ENCODE measurements at places on chromosomes 7 and 10.

GRCh38 chr7:1368682-1369571, 90.3 kb downstream of the MICALL2 start:
- no peak for DNase-seq

GRCh38 chr7:87948371-87948770, 14.3 kb downstream of the ADAM22 start:
- no peak for DNase-seq

- DNase-seq, result no peak
Measured at GRCh38 chr10:70650718-70651117, 21.6 kb upstream of the ADAMTS14 start.

DNA sequence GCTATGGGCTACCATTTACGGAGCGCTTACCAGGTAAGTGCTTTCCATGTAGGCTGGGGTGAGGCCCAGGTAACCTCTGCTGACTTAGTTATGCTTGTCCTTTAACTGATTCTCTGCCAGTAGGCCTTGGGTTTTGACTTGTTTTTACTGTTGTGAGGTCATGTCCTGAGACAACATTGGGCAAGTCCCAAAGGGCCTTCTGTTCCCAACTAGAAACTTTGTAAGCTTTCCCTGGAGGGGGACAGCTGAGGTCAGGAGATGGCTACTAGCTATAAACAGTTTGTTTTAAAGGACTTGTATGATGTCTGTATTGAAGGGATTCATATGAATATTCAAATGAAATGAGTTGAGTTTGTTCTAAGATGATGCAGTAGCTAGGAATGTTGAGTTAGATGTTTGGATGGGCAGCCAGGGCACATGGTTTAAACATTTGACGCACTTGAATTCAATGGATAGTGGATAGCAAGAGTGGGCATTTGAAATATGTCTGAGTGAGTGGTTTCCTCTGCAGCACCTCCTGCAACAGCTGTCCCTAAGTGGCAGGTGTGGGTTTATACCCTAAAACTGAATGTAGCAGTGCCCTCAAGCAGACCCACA, 10.0 kb upstream of the SGPL1 start:
- no peak for DNase-seq

- no peak for DNase-seq
Measured at GRCh38 chr10:43217563-43218205, 49.2 kb downstream of the RASGEF1A start.

DNA sequence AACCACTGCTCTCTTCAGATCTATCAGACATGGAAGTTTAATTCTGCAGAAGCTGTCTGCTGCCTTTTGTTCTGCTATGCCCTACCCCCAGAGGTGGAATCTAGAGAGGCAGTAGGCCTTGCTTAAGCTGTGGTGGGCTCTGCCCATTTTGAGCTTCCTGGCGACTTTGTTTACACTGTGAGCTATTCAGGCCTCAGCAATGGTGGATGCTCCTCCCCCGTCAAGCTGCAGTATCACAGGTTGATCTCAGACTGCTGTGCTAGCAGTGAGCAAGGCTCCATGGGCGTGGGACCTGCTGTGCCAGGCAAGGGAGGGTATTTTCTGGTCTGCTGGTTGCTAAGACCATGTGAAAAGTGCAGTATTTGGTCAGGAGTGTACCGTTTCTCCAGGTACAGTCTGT, 45.1 kb upstream of the CDK14 start:
- DNase-seq, result no peak

- no peak for DNase-seq
Measured at GRCh38 chr7:40299097-40299496, 164.3 kb downstream of the SUGCT start.

- no peak for DNase-seq
Measured at GRCh38 chr10:49619613-49620012, 5.8 kb downstream of the CHAT start.

GRCh38 chr10:121753726-121754476, 155.7 kb upstream of the FGFR2 start:
- no peak for DNase-seq

DNA sequence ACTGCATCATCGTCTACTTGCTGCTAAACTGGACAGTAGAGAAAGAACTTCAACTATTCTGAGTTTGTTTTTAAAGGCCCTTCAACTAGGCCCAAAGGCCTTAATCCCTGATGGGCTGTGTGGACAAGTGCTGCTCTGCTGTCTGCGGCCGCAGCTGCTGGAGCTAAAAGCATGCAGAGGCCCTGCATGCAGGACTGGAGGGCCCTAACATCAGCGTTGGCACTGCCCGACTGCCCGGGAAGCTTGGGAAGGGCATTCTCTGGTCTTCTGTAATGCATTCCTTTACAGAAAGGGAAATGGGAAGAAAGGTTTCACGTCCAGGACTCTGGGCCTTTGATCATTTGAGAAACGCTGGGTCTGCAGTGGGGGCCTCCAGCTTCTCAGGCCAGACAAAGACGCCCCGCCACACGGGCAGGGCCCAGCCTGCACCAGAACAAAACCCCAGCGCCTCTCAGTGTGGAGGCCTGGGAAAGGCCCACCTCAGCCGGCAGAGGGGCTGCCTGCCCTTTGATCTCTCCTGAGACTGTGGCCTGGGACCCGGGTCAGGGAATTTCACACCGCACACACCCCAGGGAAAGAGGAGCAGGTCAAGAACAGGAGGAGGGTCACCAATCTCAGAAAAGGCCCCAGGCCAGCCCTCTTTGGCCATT, 229.3 kb downstream of the DNAJB6 start:
- DNase-seq, result no peak

- no peak for DNase-seq
Measured at GRCh38 chr7:139687980-139688632, 89.7 kb downstream of the HIPK2 start.

GRCh38 chr7:9091282-9091681, 657.9 kb downstream of the NXPH1 start:
- no peak for DNase-seq

GRCh38 chr7:42023262-42023661, 213.7 kb downstream of the GLI3 start:
- no peak for DNase-seq

DNA sequence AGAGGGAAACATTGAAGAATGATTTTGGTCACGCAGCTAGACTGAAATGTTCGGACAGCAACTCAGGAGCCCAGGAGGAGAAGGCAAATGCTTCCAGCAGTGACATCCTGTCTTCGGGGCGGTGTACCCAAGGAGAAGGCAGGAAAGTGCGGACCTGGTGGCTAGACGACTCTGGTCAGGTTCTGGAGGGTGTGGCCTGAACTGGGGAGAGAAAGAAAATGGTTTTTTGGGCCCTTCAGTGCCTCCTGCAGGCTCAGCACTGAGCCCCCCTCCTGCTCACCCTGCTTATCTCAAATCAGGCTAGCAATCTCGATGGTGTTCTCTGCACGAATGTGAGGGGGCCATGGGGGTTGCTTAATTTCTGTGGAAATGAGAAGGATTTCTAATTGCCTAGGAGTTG, 26.7 kb upstream of the TARP start:
- DNase-seq, result no peak

DNA sequence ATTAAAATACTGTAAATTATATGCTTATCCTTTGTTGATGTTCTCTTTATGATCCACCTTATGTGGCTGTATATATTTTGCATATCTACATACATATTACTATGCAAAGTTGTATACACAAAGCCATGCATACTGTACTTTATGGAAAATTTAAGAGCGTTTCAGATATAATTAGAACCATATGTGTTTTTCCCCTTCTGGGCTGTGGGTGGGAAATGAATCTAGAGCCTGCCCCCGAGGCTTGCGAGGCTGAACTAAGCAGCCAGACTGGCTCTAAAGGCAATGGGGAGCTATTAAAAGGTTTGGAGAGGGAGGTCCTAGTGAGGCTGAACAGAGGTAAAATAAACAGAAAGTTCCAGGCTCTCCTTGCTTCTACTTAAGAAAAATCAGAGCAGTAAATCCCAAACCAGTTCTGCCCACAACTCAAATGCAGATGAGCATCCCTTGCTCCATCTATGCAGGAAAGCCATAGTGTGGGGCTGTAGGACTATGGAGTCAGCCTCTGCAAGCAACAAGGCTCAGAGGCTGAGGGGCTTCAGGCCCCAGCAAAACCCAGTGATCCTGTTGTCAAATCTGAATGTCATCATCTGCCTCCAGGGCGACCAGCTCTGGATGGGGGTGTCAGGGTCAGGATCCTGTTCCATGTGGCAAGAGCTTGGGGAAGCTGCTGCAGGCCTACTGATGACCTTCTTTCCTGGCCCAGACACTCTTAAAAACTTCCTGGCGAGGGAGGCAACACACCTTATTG, 14.1 kb upstream of the DDIT4 start:
- DNase-seq, result no peak

Data from activated CD8-positive, alpha-beta memory T cell treated with anti-CD3 and anti-CD28 coated beads for 4 hours (primary cell).